T-helper 17 cell (primary cell): ENCODE measurements at places on chromosomes 5 and 9.

DNA sequence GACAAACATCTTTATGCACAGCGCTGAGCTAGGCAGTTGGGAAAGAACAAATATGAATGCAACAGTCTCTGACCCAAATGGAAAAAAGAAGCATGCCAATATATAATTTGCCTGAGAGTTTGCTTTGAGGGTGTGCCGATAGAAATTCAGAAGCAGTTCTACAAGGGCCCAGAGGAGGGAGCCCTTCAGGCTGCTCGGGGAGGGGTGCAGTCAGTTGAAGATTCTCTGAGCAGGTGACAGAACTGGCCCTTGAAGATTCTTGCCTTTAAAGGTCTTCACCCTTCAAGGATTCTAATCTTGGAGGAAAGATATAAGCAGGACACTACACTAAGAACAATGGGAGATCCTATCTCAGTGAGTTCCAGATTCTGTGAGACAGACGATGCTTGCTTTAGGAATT lies 3.7 kb upstream of the PAPPA start:
- no peak for DNase-seq

DNA sequence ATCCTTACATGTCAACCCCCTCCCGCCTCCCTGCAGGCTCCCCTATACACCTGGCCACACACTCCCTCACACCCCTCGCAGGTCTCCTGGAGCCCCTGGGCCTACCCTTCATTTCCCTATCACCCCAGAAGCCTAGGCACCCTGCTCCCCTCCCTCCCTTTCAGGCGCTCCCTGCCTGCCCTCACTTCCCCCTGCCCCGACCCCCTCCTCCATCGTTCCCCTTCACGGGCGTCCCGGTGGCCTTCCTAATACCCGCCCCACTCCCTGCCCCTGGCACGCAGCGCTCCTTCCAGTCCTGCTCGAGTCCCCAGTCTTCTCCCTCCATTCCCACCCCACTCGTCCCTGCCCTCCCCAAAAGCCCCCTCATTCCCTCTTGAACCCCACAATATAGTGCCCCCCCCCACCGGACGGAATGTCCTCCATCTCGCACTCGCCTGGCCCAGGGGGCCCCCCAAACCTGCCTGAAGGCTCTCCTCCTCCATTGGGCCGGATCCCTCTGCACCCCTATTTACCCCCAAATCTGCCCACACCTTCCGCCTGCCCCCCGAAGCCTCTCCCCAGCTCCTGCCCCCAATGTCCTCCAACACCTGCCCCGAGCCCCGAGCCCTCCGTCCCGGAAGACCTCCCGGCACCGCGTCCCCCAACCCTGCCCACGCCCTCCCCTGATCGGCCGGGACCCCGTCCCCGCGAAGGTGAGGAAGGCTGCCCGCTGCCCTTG lies 746 bp downstream of the STRBP start:
- DNase-seq = peak; percentile 13

DNA sequence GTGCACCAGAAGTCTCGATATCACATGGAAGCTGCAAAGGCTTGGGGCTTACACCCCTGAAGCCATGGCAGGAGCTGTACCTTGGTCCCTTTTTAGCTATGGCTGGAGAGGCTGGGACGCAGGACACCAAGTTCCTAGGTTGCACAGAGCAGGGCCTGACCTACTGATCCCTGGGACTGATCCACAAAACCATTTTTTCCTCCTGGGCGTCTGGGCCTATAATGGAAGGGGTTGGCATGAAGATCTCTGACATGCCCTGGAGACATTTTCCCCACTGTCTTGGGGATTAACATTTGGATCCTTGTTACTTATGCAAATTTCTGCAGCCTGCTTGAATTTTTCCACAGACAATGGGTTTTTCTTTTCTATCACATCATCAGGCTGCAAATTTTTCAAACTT lies 286.7 kb upstream of the PTPRD start:
- DNase-seq = no peak

GRCh38 chr5:95913663-95914062 lies 48.0 kb downstream of the ELL2 start:
- DNase-seq = no peak

- peak; percentile 36 for DNase-seq
Observed at GRCh38 chr9:131709771-131710431, 30.0 kb downstream of the RAPGEF1 start.

DNA sequence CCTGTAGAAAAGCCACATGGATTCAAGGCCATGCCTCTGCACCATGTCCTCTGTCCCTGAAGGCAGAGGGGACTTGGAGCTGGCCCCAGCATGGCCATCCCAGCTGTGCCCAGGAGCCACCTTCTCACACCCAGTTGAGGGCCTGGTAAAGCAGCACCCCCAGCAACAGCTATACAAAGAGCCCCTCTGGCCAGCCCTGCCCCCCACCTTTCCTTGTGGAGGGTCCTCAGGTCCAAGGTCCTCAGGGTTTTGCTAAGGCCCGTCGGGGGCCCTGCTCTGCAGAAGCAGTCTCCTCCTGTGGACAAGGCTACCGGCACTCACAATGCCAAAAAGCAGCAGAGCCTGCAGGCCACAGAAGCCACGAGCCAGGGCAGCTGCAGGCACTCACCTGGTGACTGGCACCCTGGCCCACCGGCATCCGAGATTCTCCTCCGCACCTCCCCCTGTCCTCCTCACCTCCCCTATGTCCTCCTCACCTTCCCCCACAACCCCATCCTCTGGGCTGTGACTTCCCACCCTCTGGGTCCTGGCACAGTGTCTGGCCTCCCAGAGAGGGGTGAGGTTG lies 39.9 kb upstream of the LPCAT1 start:
- no peak for DNase-seq

DNA sequence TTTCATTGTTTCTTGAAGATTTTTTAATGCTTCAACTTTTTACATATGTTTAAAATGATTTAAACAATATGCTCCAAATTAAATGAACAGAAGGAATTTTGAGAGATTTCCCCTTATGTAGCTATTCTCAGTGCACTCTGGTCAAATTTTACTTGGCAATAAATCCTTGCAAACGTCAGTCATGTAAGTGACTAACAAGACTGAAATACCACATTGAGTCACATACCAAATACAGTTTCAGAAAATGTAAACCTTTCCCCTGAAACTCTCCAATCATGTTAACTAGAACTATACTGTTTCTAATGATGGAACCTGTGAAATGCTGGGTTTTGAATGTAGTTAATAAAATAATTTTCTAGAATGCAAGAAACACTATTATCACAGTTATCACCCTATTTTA lies 29.6 kb downstream of the SAR1B start:
- no peak for DNase-seq

- DNase-seq = no peak
Observed at GRCh38 chr5:11547730-11548129, 356.5 kb downstream of the CTNND2 start.

DNA sequence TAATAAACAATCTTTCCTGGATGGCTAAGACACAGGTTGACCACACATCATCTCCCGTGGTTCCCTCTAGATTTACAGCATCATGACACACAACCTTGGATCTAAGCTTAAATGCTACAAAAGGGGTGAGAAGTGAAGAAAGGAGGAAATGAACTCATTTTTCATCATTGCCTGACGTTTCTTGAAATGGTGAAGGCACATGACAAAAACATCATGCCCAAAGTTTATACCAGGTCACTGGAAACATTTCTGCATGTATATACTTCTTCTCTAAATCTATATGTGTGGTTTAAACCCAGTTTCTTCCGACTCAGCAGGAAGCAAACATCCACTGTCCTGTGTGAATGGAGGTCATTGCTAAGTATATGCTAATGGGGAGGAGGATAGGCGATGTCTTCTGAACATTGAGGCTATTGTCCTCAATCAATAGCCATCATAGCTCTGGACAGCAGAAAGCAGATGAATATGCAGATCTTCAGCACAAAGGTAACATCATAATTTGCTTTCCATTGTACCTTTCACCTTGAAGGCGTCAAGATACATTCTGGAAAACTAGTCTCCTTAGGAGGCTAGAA lies 137.4 kb downstream of the MED27 start:
- DNase-seq = no peak

- DNase-seq = no peak
Observed at GRCh38 chr5:66570201-66570600, 26.0 kb upstream of the MAST4 start.

GRCh38 chr5:52710972-52711596 lies 76.6 kb upstream of the ITGA1 start:
- no peak for DNase-seq

- no peak for DNase-seq
Observed at GRCh38 chr9:29691758-29692407, 2118.6 kb upstream of the C9orf72 start.

DNA sequence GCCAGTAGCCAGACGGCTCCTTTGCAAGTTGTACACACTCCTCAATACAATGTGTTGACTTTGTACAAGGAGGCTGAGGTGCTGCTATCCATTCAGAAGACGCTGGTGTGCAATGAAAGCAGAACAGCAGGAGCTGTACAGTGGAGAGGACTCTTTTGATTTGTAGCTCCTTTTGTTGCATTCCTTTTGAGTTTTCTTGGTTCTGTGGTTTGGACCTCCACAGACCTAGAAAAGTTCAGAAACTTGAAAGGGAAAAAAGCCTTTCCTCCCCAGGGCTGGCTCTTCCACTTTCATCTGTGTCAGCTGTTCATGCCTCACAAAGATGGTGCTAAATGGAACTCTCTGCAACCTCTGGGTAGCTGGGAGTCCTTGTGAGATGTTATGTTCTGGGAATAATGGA lies 117.4 kb downstream of the MAT2B start:
- DNase-seq = no peak

DNA sequence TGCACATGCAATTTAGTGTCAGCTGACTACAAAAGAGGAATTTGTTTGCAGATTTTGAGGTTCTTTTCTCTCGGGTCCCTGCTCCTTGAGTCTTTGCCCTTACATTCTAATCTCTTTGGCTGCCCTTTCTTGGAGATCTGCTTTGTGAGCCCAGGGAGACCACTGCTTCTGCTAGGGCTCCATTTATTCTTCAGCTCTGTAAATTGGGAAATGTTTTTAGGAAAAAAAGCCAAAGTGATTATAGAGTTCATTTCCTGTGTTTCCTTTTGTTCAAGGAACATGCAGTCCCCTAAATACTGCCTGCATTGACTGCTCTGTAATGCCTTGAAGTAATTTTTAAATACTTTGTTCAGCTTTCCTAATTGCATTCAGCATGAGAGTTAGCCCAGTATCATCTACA lies 197.4 kb downstream of the CSNK1G3 start:
- DNase-seq = no peak

- DNase-seq = no peak
Observed at GRCh38 chr5:100577506-100577905, 42.3 kb downstream of the FAM174A start.

DNA sequence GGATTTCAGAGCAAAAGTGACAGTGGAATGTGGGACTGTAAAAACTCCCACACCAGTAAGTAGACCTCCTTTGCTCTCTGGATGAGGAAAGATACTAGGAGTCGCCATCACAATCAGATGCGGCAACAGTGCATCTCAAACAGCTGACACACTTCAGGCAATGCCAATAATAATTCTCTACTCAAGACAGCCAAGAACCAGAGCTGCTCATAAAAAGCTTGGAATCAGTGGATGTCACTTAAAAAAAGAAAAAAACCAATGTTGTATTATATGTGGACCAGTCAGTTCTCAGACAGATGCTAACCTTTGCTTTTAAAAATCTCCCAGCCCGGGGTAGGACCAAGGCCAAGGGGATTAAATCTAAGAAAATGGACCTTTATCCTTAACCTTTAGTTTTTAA lies 185.0 kb downstream of the GNA14 start:
- DNase-seq = no peak

DNA sequence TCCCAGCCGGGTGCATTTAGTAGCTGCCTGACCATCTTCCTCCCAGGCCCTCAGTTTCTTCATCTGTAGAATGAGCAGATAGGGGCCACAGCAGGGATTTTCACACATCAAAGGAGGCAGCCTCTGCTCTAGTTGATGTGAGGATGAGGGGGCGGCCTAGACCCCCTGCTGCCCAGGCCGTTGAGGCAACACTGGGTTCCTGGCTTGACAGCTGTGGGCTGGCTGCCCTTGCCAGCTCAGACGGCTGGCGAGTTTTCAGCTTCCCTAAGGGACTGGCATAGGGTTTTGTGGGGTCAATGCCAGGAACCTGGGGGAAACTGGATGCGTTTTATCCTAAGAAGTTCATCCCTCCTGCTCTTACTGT lies 49.6 kb downstream of the NDST1 start:
- no peak for DNase-seq

DNA sequence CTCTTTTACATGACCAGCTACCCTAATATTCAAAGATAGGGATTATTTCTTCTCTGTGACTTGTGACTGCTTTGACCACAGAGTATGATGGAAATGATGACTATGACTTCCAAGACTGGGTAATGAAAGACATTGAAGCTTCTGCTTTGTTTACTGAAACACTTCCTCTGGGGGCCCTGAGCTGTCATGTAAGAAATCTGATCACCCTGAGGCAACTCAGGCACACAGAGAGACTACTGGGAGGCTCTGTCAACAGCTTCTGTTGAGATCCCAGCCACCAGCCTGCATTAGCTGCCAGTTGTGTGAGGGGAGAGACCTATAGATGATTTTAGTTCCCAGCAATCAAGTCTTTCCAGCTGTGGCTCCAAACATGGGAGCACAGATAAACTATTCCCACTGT lies 76.5 kb downstream of the KCTD16 start:
- DNase-seq = no peak

- DNase-seq = no peak
Observed at GRCh38 chr5:10352430-10353240, 860 bp upstream of the MARCHF6 start.

- no peak for DNase-seq
Observed at GRCh38 chr5:37662789-37663485, 176.9 kb downstream of the GDNF start.

- no peak for DNase-seq
Observed at GRCh38 chr9:74771262-74771585, 116.5 kb downstream of the TRPM6 start.

DNA sequence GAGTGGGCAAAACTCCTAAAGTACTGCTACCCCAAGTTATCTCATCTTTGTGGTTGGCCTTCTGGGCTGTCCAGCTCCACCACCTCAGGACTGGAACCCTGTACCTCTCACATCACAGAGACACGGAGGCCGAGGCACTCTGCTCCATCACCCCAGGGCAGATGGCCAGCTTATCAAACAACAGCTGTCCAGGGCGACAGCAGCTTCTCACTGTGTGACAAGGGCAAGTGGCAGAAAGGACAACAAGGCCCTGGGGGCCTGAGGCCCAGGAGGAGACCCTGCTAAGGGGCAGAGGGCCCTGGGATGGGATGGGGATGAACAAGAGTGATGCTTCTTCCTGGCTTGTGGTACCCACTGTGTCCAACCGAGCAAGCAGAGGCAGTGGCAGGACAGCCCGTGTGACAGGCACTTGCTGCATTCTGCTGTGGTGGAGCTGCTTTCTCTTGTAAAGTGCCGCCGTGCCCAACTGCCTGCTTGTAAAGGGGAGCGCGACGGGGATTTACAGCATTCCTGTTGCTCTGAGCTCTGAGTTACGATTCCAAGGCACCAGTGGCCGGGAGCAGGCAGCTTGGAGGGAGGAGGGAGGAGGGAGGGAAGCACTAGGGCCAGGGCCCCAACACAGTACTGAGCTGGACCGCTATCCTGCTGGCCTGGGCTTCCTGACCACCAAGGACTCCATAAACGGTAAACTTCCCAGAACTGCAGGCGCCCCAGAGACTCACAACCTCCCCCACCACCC lies 71.2 kb downstream of the SHB start:
- DNase-seq = no peak
